HEK293T (cell line): ENCODE measurements at places on chromosomes 2 and 18.
A peak's percentile ranks its signal among the peaks of the same experiment; 100 is the strongest.

DNA sequence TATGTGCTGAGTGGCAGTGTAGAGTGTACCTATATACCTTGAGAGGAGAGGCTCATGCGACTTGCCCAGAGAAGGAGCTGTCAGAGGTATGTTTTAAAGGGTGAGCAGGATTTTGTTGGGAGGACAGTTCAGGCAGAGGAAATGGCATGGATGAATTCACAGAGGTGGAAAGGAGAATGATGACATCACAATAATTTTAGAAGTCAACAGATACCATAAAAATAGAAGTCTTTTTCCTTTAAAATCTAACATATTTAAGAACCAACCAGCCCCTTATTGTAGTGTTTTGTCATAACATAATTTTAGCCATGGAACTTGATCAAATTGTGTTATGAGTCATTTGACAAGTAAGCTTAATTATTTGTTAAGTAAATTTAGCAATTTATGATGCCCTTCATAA lies 538.1 kb upstream of the GYPC start:
- no peak for DNase-seq

DNA sequence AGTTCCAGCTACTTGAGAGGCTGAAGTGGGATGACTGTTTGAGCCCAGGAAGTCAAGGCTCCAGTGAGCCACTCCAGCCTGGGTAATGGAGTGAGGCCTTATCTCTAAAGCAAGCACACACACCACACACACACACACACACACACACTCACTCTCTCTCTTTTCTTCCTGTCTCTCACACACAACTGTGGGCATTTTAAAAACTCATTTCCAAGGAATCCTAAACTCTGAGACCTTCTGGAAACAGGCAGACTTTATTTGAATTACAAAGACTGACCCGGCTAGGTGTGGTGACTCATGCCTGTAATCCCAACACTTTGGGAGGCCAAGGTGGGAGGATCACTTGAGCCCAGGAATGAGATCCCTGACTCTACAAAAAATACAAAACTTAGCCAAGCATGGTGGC lies 21.3 kb downstream of the WDSUB1 start:
- DNase-seq, result no peak

DNA sequence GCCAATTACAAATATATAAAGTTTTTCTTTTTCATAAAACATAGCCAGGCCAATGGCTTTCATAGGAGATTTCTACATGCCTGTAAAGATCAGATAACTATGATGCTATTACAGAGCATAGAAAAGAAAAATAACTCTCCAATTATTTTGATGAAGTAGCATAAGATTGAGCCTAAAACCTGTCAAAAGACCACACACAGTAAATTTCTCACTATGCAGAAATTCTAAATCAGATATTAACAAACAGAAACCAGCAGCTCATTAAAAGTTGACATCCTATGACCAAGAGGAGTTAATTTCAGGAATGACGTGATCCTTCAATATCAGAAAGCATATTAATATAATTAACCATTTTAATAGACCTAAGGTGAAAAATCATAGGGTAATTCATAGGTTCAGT lies 139.0 kb upstream of the PIEZO2 start:
- no peak for DNase-seq

GRCh38 chr2:20214566-20215182 lies 10.3 kb downstream of the SDC1 start:
- no peak for DNase-seq

- DNase-seq, result peak; percentile 45
Measured at GRCh38 chr2:121596221-121597080, 52.8 kb downstream of the CLASP1 start.

- no peak for DNase-seq
Measured at GRCh38 chr18:46302528-46303485, 198.6 kb downstream of the HAUS1 start.

- DNase-seq, result no peak
Measured at GRCh38 chr18:66895631-66896030, 291.7 kb upstream of the CDH19 start.

GRCh38 chr2:36238106-36238505 lies 117.5 kb upstream of the CRIM1 start:
- DNase-seq, result no peak

GRCh38 chr2:240449764-240450531 lies 14.5 kb downstream of the GPC1 start:
- DNase-seq, result no peak

GRCh38 chr2:56522605-56523089 lies 338.9 kb downstream of the CCDC85A start:
- peak; percentile 41 for DNase-seq

- no peak for DNase-seq
Measured at GRCh38 chr2:33267756-33268155, 208.7 kb upstream of the RASGRP3 start.

DNA sequence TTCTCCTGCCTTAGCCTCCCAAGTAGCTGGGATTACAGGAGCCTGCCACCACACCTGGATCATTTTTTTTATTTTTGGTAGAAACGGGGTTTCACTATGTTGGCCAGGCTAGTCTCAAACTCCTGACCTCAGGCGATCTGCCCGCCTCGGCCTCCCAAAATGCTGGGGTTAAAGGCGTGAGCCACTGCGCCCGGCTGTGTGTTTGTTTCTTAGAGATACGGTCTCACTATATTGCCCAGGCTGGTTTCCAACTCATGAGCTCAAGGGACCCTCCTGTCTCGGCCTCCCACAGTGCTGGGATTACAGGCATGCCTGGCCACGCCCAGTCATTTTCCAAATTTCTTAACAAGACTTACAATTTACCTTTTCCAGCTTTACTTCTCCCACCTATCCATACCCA lies 940 bp upstream of the MRPL19 start:
- DNase-seq, result no peak

GRCh38 chr2:37674946-37675345 lies 3.5 kb upstream of the CDC42EP3 start:
- DNase-seq, result no peak

- no peak for DNase-seq
Measured at GRCh38 chr18:78526923-78527711, 452.5 kb upstream of the SALL3 start.

DNA sequence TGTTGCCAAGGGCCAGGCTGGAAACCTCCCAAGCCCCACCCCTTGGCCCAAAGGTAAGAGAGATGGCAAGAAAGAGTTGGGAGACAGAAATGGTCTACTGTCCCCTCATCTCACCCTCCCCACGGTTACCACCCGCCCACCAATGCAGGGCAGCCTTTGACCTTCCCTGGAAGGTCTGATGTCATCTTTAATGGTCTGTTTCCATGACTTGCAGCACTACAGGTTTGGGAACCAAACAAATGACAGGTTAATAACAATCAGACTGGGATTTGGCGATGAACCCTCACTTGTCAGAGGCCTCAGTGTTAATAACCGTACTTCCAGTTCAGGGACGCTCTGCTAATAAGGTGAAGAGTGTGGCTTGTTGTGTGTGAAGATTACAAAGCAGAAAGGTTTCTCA lies 70.4 kb downstream of the MRO start:
- DNase-seq, result no peak

- no peak for DNase-seq
Measured at GRCh38 chr2:177347570-177347969, 45.0 kb upstream of the AGPS start.

DNA sequence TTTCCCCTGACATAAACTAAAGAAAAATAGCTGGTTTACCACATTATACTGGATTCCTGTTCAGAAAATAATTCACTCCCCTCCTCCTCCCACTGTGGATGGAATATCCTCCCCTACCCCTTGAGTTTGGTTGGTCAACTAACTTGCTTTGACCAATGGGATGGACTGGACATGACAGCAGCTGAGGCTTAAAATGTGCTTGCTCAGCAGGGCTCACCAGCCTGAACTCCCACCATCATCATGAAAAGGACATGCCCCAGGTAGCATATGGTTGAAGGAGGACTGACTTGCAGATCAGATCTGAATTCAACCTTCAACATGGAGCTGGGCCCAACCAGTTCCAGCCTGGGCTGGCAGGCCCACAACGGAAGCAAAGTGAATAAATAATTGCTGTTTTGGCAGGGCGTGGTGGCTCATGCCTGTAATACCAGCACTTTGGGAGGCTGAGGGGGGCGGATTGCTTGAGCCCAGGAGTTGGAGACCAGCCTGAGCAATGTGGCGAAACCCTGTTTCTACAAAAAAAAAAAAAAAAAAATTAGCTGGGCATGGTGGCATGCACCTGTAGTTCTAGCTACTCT lies 284.4 kb downstream of the AFF3 start:
- no peak for DNase-seq

DNA sequence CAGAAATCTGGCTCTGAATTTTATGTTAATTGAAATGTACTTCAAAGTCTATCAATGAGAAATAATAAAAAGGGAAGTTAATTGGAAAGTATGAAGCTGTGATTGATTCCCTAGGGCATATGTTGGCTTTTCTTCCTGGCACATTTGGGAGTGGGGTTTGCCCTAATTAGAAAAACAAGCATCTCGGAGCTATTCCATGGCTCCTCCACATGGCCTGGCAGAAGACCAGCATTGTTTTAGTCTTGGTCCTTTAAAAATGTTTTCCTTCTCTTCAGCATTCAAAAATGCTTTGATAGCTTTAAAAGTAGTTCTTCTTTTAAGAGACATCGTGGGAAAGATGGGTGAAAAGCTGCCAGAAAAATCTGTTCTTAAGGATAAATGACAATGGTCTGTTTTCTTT lies 445.5 kb upstream of the PKDCC start:
- no peak for DNase-seq

DNA sequence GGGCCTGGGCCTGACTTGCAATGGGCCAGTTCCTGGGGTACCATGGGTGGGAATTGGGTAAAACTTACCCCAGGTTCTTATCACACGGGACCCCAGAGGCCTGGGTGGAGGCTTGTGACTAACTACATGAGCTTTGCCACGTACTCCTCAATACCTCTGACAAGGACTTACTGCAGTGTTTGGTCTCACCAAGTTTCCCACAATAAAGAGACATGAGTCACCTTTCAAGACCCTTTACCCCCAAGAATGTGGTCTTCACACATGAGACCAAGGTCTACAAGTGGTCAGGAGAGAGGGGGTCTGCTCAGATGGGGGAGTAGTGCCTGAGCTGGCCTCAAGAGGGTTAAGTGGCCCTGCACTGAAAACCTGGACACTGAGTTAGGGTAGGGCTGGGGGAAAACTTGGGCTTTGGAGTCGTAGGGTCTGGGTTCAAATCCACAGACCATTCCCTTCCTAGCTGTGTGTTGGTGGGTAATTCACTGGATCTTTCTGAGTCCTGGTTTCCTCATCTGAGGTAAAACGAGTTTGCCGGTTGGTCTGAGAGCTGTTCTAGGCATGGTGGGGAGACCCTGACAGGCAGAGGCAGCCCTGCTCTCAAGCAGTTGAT lies 2.0 kb upstream of the GNLY start:
- DNase-seq, result no peak

GRCh38 chr2:230575642-230576324 lies 136.9 kb upstream of the CAB39 start:
- no peak for DNase-seq

- DNase-seq, result no peak
Measured at GRCh38 chr18:48613589-48614404, 75.0 kb downstream of the CTIF start.

DNA sequence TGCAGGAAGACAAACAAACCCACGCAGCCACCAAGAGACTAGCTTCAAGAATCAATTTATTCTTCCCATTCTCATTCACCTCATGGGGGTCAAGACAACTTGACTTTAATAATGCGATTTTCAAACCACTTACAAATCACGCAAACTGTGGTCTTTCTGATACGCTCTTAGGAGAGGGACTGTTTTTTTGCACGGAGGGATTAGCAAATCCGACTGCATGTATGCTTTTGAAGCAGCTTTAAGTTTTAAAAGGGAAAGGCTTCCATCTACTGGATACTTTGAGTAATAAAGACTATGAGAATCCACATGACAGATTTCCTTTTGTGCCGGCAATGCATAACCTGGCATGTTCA lies 322.9 kb upstream of the KCNJ3 start:
- DNase-seq, result peak; percentile 25

DNA sequence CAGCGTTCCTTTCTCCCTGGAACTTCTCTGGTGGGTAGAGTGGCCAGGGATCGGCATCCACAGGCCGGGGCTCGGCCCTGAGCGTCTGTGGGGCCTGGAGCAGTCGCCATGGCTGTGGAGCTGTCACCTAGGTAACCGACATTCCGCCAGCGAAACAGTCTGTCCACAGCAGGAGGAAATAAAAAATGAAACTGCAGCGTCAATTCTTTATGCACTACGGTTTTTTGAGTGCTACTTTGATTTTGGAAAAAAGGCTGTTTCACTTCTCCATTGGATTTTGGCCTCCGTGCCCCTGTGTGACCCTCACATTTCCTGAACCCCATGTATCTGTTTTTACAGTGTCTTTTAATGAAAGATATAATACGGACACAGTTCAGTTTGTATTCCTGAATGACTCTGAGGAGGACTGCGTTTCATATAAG lies 163.4 kb downstream of the LDLRAD4 start:
- no peak for DNase-seq

- DNase-seq, result no peak
Measured at GRCh38 chr2:56369316-56369715, 185.5 kb downstream of the CCDC85A start.

- DNase-seq, result no peak
Measured at GRCh38 chr2:183060571-183061231, 17.8 kb upstream of the DUSP19 start.

- no peak for DNase-seq
Measured at GRCh38 chr2:237672731-237673129, 45.3 kb downstream of the LRRFIP1 start.

- no peak for DNase-seq
Measured at GRCh38 chr2:135916207-135916606, 40.0 kb upstream of the MCM6 start.

DNA sequence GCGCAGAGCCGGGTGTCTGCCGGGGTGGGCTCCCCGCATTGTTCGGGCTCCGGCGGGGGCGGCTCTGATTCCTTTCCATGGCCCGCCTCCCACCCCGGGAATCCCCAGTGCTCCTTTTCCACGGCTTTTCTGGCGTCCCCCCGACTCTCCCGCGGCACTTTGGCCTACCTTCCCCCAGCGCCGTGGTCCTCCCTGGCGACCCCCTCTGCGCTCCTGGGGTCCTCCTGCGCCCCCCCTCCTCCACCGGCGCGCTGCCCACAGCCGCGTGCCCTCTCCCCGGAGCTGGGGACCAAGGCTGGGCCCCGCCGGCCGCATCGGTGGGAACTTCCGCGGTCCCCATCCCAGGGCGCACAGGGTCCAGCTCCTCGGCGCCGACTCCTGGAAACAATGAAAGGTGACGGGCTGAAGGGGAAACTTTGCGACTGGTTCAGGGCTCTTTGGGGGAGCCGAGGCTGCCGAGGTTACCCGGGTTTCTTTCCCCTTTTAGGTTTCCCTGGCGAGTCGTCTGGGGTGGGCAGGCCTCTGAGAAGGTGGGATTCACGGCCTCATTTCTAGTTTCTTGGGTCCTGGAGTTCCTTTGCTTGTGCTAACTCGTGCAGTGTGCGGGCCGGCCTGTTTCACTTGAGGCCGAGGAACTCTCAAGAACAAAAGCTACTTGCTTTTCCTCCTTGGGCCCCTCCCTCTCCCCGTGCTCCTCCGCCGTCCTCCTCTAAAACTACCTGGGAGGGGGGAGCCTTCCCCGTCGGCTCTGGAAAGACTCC lies 2.2 kb downstream of the TGIF1 start:
- peak; percentile 6 for DNase-seq

- no peak for DNase-seq
Measured at GRCh38 chr2:241069821-241070281, 32.2 kb downstream of the MTERF4 start.

GRCh38 chr2:44716131-44716530 lies 225.4 kb upstream of the SIX3 start:
- DNase-seq, result no peak
